ENCODE measurements at places on chromosomes 11 and 22.

DNA sequence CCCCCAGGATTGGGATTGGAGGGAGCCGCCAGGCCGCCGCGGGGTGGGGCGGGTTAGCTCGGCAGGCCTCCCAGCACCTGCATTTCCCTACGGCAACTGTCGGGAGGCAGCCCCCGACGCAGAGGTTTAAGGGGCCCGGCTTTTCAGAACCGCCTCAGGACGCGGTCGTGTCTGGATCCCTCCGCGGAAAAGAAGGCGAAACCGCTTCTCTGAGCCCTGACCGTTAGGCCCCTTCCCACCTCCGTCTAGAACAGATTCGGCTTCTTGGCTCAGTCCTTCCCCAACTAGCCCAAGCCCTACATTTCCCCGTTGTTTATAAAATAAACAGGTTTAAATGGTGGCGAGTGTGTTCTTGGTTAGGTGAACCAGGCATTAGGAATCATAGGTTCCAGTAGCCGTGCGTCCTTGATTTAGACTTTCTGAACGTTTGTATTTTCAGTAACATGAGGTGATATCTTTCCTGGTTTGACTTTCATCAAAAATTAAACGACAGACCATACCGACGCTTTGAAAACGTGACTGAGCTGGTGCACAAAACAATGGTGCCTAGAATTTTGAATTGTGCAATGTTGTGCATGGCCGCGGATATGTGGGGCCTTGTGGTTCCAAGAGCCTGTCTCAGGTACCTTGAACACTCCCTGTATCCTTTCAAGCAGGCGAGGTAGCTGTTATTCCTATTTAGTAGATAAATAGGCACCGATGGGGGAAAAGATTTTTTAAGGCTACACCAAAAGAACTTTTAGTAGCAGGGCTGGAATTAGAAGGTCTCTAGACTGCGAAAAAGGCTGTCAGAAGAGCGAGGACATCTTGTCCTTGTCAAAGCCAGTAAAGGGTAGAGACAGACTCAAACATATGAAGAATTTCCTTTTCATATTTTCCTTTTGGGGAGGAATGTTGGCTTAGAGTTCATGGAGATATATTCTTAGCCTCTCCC is 1.2 kb upstream of the HSPA8 start:
- DNase-seq, result peak; percentile 54

- DNase-seq, result no peak
Observed at GRCh38 chr11:14125529-14125928, 163.0 kb downstream of the SPON1 start.

GRCh38 chr22:38317122-38317994 is at the start of gene CSNK1E:
Gene CSNK1E, minus strand, starts transcription at chr22:38317433. Its CDS starts 3,276 bp downstream, at chr22:38314157.
- DNase-seq, result peak; percentile 66

DNA sequence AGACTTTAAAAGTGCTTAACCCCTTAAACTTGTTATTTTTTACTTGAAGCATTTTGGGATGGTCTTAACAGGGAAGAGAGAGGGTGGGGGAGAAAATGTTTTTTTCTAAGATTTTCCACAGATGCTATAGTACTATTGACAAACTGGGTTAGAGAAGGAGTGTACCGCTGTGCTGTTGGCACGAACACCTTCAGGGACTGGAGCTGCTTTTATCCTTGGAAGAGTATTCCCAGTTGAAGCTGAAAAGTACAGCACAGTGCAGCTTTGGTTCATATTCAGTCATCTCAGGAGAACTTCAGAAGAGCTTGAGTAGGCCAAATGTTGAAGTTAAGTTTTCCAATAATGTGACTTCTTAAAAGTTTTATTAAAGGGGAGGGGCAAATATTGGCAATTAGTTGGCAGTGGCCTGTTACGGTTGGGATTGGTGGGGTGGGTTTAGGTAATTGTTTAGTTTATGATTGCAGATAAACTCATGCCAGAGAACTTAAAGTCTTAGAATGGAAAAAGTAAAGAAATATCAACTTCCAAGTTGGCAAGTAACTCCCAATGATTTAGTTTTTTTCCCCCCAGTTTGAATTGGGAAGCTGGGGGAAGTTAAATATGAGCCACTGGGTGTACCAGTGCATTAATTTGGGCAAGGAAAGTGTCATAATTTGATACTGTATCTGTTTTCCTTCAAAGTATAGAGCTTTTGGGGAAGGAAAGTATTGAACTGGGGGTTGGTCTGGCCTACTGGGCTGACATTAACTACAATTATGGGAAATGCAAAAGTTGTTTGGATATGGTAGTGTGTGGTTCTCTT is 2.8 kb downstream of the MALAT1 start:
- DNase-seq, result no peak

DNA sequence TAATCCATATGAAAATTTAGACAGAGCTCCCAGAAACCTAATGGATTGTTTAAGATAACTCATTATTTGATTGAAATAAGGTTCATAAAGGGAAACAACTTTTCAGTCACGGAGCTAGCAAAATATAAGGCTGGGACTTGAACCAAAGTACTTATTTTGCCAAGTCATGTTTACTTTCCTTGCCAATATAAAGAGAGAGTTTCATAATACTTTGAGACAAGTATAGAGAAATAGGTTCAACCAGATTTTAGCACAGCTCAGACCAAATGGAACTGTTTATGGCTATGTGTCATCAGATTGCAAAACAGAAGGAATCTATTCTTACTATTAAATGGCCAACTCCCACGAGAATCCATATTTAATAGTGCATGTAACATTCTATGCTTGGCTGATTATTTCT is 1517.5 kb upstream of the TENM4 start:
- no peak for DNase-seq

GRCh38 chr11:105004021-105004420 is 18.9 kb downstream of the CASP5 start:
- no peak for DNase-seq

- DNase-seq, result no peak
Observed at GRCh38 chr22:32999039-32999815, 59.0 kb downstream of the SYN3 start.

DNA sequence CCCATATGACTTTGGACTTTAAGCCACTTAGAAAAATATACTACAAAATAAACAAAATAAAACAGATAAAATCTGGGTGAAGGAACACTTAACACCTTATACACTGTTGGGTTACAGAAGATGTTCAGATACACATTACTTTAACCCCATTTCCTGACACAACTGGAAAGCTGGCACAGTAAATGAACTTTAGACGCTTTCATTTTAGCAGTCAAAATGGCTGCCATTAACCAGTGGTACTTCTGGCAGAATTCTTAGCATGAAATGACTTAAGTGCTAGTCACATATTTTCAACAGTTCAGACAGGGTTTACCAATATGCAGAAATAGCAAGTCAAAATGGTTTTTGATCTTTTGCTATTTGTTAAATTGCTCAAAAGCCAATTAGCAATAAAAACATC is 37.9 kb downstream of the PIK3C2A start:
- no peak for DNase-seq

GRCh38 chr11:117961896-117962295 is 24.3 kb upstream of the IL10RA start:
- DNase-seq, result no peak

DNA sequence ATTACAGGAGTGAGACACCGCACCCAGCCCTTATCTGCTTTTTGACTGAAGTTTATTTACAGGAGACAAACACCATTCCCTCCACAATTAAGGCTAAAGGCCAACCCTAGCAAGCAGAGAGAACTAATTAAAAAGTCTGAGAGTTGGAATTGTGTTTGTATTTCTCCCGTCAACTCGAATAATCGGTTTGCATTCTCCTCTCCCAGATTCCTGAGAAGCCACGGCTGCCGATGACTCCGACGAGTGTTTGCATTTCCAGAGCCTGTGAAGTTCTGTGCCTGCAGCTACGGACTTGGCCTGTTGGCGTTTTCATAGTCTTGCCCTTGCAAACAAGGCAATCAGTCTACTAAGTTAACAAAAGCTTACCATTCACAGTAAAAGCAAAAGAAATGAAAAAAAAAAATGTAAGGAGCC is 73.2 kb upstream of the NUP50 start:
- DNase-seq, result peak; percentile 84

DNA sequence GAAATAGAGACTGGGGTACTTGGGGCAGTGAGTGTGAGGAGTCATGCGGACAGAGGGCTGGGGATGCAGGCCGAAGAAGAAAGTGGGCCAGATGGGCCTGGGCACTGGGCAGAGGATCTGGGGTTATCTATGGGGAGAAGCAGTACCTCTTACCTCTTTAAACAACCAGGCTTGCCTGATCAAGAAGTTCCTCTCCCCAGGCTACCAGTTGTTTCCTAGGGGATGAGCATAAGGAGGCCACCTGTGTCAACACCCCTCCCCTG is 98.4 kb upstream of the PITPNB start:
- DNase-seq, result no peak

- no peak for DNase-seq
Observed at GRCh38 chr11:75823946-75824345, 8.9 kb downstream of the UVRAG start.

DNA sequence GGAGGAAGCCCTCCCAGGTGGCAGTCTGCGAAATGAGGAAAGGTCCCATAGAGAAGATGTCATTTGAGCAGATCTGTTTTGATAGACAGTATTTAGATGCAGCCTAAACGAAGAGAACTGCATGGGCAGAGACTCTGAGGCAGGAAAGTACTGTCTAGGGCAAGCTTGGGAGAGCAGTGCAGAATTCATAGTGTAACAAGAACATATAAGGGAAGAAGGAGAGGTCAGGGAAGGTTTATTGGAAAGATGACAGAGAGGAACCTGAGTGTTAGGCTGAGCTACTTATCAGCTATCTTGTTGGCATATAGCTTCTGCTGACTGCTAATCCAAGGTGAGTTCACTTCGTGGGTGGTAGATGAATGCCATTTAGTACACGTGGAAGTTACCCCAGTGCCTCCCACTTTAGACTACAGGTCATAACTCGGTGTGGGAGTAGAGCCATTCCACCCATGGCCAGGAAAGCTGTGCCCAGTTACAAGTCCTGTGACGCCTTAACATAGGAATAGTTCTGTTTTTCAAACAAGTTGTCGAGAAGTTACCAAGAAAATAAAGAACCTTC is 99.5 kb downstream of the DBX1 start:
- DNase-seq, result no peak

GRCh38 chr11:134656861-134657540 is 245.0 kb upstream of the B3GAT1 start:
- DNase-seq, result peak; percentile 50

DNA sequence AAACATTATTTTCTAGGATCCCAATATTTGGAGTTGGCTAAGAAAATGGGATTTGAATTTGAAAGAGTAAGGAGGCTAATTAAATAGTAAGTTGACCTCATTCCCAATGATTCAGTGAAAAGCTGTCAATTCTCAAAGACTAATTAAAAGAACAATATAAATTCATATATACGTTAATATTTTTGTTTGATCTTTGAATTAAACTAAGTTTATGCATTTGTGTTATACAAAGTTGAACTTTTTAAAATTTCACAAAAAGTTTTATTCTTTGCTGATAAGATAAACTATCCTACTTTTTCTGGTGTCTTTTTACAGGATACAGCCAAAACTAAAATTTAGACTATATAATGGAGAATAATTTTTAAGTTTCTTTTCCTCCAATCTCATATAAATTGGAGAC is at the start of gene OR5L1:
TSS of gene OR5L1 (plus strand) at position 301 of the 400 bp plus-strand sequence. CDS start 100 bp downstream, outside the sequence.
- DNase-seq, result no peak

- DNase-seq, result no peak
Observed at GRCh38 chr11:84130646-84131427, 844.7 kb upstream of the CCDC90B start.

GRCh38 chr22:50305923-50306566 is 1.4 kb downstream of the PLXNB2 start:
- peak; percentile 50 for DNase-seq

DNA sequence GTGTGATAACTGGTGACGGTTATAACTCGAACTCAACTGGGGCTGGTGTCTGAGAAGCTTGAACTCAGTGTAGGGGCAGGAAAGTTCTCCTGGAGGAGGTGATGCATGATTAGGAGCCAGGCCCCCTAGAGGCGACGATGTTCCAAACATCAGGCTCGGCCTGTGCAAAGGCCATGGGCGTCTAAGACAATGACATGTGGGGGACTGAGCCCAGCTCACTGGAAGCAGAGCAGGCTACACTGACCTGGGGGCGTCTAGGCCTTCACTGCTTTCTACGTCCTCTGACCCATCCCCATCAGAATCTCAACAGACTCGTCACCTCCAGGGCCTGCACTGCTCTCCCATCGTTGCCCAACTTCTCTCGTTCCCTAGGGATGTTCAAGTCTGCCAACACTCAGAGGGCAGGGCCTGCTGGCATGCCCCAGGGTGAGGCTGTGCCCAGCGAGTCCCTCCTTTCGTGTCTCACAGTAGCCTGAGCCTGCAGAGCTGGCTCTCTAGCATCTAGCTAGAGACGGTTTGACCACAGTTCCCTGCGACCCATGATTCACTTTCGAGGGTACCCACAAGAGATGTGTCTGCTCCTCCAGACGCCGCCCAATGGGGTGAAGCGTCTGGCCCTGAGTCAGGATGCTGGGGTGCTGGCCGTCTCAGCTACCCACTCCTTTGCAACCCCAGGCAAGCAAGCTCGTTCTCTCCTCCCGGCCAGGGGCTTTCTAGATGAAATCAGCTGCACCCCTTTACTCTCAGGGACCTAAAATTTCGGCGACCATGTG is 1.1 kb upstream of the ATG16L2 start:
- DNase-seq, result peak; percentile 86

DNA sequence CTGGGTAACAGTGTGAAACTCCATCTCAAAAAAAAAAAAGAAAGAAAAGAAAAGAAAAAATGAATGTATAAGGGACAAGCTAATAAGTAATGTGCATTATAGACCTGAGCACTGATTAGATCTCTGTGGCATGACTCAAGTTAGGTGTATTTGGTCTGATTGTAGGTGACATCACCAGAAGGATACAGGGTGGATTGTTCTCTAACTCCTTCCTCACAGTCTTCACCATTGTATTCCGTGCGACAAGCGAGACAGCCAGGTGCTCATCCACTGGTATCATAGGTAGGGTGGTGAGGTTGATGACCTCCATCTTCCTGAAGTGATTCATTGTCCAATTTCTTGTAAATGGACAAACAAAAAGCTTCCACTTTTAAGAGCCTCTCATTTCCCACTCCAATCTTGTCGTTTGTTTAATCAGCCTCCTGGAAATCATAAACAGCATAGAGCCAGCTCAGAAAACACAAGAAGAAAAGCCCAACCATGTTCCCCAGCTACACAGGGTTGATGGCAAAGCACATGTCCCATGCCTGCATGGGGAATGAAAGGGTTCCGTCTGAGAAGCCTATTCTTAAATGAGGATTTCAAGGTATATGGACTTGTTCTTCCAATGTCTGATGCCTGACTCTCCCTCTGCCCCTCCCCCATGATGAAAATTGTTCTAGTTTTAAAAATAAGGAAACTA is 6.2 kb downstream of the FAM227A start:
- DNase-seq, result no peak

GRCh38 chr11:27456140-27456794 is 16.3 kb downstream of the LGR4 start:
- no peak for DNase-seq

Data from ELF-1 (cell line).